ENCODE measurements at places on chromosomes 5 and 9.

DNA sequence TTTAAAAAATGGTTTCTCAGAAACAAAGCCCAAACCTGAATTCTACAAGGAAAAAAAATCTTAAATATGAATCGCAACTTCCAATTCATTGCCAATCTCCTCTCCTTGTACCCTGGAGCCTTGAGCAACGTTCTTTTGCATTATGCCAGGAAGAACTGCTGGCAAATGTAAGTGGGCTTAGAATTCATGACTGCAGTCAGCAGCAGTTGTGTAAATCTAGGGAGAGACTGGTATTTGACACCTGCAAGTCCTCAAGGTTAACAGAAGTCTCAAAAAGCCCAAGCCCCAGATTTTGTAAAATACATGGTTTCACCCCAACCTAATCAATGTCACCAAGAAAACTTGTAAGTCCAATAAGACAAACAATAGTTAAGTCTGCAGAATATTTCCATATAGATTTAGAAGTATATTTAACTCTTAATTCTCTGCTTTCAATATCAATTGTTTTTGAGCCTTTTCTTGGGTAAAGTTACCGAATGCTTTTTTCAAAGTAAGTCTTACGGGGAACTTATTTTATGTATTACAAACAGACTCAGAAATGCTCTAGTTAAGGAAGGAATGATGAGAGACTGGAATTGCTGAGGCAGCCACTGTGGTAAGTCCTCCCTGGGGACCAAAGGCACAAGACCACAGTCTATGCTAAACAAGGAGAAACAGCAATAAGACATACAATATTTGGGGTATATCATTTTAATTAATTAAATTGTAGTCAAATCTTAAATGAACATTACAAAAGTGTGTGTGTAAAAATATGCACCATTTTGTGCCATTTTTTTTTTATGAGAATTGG, 31.3 kb downstream of the ELL2 start:
- no peak for DNase-seq

DNA sequence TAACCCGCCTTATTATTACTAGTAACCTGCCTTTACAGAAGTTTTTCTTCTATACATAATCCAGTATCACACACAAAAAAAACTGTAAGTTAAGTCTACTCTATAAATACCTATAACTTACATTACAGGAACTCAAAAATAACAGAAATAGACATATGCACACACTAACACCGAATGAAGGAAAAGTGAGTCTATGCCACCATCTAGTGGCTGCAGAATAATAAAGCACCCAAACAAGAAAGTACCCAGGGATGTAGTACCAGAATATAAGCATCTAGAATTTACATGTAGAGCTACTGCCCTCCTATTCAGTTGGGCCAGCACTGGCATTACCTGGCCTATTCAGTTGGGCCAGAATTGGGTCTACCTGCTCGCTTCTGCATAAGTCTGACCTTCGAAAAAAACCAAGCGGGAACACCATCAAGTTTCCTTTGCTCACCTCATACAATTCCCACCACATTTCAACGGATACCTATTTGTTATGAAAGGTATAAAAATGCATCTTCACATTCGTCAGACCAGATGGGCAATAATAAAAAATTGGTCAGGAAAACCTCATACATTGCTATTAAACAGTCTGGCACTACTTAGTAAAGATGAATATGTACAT, 4.0 kb upstream of the NIPSNAP3A start:
- DNase-seq = no peak

GRCh38 chr9:79962836-79963235, 391.1 kb downstream of the TLE4 start:
- no peak for DNase-seq

DNA sequence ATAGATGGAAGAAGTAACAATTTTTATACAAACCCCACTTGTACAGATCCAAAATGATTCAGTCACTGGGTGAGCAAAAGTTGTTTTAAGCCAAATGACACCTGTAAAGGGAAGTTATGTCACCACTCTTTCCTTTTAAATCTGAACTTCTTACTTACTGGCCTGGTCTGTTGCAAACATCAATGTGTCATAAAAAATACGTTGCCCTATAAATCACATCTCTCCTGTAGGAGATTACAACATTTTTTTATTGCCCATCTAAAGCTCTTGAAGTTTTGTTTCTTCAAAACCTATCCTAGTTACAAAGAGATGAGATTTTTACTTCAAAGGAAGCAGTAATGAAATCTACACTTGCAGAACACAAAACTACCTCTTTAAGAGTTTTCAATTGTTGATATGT, 1087.8 kb upstream of the DMAC1 start:
- DNase-seq = no peak

DNA sequence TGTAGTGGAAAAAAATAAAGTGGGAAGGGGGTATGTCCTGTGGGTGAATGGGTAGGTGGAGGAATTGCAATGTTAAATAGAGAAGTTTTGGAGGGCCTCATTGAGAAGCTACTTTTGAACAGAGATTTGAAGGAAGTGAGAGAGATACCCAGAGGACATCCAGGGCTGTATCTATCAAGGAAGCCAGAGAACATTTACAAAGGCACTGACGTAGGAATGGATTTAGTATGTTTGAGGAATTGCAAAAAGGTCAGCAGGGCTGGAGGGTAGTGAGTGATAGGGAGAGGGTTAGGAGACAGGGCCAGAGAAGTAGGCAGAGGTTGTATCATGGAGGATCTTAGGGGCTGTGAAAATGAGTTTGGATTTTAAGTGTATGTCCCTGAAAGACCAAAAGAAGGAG, 13.9 kb downstream of the PTTG1 start:
- no peak for DNase-seq

- no peak for DNase-seq
These were observed 135.1 kb downstream of the DROSHA start for GRCh38 chr5:31396611-31397295.

GRCh38 chr5:139262742-139263445, 30.6 kb upstream of the MATR3 start:
- peak; percentile 85 for DNase-seq

All from caudate nucleus (tissue), 63 donors.